ENCODE measurements at places on chromosomes 7 and 10.

DNA sequence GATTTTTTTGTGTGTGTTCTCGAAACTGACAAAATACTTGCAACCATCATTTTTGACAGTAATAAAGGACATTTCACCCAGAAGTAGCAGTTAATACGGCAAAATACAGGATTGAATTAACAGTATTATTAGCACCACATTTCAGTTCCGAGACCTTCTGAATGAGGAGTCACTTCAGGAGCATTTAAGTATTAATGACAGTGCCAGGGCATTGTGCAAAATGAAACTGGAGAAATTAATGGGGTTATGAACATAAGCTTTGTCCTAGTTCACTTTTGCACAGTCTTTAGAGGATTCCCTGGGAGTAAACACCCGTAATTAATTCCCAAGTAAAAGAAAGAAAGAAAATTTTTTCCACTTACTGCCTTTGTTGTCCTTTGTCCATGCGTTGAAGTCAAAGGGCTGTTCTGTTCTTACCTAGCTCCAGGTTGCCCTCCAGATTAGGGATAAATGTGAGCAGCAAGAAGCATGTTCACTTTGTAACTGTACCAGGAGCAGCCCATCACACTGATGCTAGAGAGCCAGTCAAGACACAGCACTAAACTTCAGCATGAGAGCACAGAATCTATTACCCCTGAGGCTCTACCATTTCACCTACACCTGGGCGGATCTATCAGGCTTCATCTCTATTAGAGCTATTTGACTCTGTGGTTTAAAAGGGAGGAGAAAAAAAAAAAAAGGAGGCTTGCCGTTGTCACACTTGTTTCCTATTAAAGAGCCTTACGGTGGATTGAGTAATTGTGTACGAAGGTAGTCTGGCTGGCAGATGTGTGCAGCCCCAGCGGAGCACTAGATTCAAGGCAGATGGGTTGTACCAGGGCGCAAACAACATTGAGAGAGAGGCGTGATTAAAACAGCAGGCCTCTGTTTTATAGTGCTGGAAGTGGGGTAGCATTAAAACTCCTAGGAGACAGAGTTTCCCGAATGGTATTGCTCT lies 297.8 kb upstream of the SEMA3A start:
- no peak for DNase-seq

GRCh38 chr7:129480674-129481363 lies 21.5 kb upstream of the SMKR1 start:
- DNase-seq: no peak

DNA sequence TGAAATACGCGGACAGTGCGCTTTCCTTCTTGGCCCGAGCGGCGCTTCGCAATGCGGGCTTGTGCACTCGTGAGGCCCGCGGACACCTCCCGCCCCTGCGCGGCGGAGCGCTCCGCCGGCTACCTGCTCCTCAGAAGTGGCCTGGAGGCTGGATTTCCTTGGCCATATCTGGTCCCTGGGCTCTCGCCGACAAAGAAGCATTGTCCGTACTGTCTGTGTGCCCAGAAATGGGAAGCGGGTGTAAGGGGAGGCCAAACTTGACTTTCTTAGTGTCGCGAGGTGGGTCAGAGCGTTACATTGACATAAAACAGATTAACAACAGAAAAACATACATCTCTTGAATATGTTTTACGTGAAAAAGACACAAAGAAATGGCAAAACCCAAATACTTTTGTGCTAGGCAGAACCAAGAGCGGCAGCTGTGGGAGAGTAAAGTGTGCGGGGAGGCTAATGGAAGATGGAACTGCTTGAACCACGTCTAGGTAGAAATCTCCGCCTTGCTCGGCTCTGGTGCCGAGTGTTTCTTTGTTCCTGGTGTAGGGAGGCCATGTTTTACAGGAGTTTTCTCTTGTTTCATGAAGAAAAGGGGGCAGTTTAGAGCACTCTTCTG lies 1.4 kb downstream of the LANCL2 start:
- peak; percentile 34 for DNase-seq

DNA sequence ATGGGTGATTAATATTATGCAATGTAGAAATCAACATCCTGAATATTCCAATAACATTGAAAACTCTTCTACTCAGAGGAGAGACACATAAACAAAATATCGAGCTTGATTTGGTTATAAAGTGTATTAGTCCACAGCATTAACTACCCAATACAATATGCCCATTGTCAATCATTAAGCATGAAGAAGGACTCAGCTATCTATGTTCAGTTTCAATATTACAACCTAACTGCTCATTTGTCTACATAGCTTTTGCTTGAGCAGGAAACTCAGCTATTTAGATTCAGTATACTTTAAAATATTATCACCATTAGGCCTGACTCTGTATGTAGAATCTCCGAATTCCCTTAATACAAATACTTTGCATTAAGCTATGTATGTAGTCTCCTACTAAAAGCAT lies 262.6 kb downstream of the SEMA3A start:
- DNase-seq: no peak

GRCh38 chr10:100939763-100940344 lies 27.1 kb downstream of the SLF2 start:
- no peak for DNase-seq

- DNase-seq: no peak
Measured at GRCh38 chr10:57952741-57953140, 315.0 kb downstream of the IPMK start.

DNA sequence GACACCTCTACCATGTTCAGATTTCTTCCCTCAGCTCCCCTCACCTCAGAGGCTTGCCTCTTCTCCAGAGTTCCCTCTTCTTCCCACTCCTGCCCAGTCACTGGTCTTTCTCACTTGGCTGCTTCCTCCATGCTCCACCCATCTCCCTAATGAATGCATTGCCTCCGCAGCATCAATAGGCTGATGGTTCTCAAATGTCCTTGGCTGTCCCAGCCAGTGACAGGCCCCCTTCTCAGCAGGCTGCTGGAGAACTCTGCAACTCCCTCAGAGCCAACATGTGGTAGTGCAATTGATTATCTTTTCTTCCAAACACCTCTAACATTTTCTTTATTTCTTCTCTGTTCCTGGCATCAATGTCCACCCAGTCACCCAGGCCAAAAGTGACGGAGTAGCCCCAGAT lies 218.2 kb downstream of the RELN start:
- no peak for DNase-seq

DNA sequence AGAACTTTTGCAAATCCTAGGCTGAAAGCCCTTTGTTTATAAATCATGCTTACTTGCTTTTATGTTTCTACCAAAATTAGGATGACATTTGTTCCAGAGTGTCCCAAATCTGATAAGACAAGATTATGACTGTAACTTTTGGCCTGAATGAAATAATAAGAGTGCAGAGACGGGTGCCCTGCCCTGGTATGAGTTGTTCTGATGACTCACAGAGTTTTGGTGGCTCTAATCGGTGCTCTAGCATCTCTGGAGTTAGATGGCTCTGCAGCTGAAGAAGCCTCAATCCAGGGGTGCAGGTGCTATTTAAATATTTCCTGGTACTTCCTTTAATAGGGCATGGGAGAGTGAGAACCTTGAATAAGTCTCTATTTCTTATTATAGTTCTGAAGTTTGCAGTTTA lies 102.2 kb upstream of the ELMO1 start:
- DNase-seq: no peak
